ENCODE measurements at places on chromosomes 2 and 18.

DNA sequence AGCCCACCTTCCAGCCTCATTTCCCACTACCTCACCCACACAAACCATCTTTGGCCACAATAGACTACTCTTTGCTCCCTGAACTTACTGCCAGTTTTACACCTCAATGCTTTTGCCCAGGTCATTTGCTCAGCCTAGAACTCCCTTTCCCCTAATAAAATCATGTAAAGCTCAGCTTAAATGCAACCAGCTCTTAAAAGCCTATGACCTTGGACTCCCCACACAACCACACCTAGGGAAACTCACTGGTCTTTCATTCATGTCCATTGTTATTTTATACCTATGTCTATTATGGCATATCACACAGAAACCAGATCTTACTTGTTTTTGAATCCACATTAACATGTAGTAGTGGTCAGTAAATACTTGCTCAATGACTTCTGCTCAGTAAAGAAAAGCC lies 14.5 kb upstream of the XDH start:
- DNase-seq = no peak

GRCh38 chr2:186093174-186093573 lies 354.6 kb downstream of the FSIP2 start:
- no peak for DNase-seq

DNA sequence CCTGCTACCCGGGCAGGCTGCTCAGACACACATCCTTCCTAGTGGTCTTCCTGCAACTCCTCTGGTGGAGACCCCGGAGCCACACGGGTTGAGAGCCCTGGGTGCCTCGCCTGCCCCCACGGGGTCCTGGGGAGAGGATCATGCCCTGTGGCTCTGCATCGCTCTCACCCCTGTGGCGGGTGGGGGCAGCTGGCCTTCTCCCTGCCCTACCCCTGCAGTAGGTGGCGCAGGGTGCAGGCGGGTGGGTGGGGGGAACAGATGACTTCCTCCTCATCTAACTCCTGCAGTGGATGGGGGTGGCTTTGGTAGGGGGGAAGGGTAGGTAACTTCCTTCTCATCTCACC lies 38.5 kb downstream of the TSHZ1 start:
- DNase-seq = no peak

DNA sequence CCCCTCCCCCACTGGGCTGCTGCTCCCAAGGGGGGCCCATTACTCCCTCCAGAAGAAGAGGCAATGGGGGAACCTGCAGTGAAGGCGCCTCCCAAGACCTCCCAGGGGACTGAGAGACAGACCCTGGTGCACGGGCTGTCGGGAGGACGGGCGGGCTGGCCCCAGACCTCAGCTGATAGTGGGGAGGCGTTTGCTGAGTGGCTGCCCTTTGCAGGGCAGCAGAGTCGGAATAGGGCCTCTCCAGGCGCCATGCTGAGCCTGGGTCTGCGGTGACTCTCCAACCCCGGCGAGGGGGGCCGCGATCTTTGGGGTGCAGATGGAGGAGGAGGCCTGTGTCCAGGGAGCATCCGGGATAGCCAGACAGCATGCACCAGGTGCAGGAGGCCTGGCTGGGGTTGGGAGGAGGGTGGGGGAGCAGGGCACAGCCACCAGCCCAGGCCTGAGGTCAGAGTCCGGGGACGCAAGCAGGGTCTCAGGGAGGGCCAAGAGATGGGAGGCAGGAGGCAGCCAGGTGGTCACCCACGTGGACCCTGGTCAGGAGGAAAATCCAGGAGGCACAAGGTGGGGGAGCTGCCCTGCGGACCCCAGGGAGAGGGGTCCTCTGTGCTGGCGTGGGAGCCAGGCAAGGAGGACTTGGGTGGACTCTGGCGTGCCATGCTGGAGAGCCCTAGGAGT lies 11.0 kb downstream of the CROCC2 start:
- DNase-seq = no peak

DNA sequence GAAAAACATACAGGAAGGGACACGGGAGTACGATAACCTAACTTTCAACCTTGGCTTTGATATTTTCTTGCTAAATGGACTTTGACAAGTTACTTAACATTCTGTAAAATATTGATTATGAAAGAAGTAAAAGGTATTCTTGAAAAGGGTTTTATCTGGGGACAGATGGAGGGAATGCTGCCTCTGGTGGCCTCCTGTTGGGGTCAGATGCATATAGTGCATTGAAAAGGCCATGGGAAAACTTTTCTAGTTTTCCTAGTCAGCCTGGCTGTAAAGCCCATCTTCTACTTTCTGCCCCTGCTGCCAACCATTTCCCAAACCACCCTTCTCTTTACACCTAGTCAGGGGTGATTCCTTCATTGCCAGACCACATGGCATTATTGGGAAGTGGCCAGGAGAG lies 22.2 kb upstream of the MSTN start:
- no peak for DNase-seq
